ENCODE measurements at places on chromosomes 2 and 18. TPM values are rescaled to one million over a fixed set of nuclear protein-coding genes. Genes with fewer than 3 reads are reported as not detected.

Gene RNF103
- total RNA-seq: 12.6 TPM

DNA sequence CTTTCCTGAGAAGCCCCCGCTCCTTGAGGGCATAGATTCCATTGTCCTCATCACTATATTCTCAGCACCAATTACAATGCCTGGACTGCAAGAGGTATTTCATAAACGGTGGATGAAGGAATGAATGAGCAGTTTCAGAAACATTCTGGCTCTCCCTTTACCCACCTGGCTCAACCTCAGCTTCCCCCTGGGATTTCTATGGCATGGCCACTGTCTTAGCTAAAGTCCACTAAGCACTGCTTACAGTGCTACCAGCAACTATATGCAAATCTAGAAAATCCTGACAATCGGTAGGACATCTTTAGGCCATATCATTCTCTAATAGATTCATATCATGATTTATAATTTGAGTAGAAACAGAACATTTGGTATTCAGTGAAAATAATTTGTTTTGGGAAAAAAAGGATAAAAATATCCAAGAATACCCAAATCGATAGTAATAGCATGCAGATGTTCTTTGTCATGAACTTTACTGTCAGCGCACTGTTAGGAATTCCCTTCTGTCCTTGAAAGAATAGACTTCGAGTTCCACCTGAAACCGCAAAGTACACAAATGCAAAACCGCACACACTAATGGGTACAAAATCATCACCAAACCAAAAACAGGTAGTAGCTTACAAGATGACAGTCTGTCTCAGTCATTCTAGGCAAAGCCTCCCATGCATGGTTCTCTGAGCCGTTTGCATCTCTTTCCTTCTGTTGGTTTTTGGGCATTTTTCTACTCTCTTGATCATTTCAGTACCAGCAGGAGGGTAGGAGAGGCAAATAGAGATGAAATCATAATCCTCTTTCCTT, 303.6 kb upstream of the ID2 start:
- H3K36me3 ChIP-seq: no peaks in the 10 kb centered on the region
- H3K4me1 ChIP-seq: peaks cover 30% of the 10 kb centered on the region
- no peak overlapping the region for H3K27ac ChIP-seq
- H3K27me3 ChIP-seq: peaks cover 16% of the 10 kb centered on the region

Gene GPR45
- not detected for total RNA-seq

- no peak overlapping the region for H3K27ac ChIP-seq
- no peak for DNase-seq
- H3K36me3 ChIP-seq: peaks cover 36% of the 10 kb centered on the region
- no peak overlapping the region for H3K4me3 ChIP-seq
These were observed 30.2 kb downstream of the KLHL14 start for GRCh38 chr18:32742579-32742978.

Gene MGAT4A
- 97.6 TPM for total RNA-seq

DNA sequence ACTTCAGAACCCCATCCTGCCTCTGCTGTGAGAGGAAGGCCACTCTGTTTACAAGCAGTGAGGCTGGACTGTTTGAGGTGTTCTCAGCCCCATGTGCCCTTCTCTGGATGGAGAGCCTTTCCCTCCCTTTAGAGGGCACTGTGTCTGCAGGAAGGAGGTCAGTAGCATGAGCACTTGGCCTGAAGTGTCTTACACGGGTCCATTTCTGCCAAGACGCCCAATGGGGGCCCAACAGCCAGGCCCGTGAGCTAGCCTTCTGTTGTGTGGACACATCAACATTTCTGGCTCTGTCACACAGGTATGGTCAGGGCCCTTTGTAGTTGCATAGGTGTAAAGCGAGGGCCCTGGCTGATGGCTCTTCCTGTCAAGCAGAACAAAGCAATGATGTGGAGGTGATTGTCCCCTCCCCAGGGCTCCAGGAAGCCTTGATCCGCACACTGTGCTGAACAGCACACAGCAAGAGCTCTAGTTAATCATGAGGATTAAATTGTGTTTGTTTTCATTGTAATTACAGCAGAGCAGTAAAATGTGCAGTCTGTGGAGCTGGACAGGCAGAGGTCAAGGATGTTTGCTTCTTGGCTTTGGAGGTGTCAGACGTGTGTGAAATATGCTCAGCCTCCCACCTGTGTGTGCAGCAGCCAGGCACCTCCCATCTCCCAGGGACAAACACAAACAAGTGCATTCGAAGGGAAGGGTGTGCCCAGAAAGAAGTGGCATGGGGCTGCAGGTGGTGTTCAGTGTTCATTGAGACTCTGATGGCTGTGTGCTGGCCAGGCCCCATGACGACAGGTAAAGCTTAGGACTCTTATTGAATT, 132.1 kb downstream of the SH3RF3 start:
- no peaks in the 10 kb centered on the region for H3K27me3 ChIP-seq
- no peak overlapping the region for H3K27ac ChIP-seq
- no peak overlapping the region for H3K4me3 ChIP-seq
- H3K36me3 ChIP-seq: no peaks in the 10 kb centered on the region
- peak; percentile 23 for DNase-seq

DNA sequence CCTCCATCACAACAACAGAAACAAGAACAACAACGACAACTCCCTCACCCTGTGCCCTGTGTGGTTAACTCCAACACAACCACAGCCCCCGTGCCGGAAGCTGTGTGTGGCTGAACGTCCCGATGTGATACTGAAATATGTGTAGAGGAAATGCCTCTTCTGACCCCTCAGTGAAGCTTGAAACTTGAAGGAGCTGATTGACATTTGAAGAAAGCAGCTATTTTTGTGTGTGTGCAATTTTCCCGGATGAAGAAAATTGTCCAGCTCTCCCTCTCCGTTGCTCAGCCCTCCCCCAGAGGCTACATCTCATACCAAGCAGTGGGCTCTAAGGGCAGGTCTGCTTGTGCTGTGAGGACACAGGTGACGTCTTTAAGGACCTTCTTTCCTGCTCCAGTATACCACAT, 173.8 kb downstream of the ICOS start:
- DNase-seq: no peak
- H3K4me3 ChIP-seq: no peak overlapping the region
- H3K36me3 ChIP-seq: no peaks in the 10 kb centered on the region
- H3K27me3 ChIP-seq: no peaks in the 10 kb centered on the region
- H3K4me1 ChIP-seq: 0 out of 2 replicates have a peak, but pooled peaks cover 7% of the 10 kb centered on the region

Gene DLGAP1
- not detected for total RNA-seq

Gene PLEK
- total RNA-seq: not detected

DNA sequence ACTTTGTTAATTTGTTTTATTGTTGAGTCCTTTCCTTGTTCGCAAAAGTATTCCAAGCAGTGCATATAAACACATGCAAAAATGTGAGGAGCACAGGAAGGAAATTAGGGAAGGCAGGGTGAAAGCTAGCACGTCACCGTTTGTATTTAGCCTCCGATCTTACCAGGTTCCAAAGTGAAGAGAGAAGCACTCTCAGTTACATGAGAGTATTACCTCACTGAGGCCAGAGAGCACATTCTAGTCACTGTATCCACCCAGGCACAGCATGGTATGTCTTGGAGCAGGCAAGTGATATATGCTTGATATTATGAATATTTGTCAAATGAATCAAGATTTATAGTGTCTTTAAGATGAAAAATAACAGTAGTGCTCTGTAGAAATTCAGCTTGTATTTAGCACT, 6.5 kb upstream of the TMEM182 start:
- H3K27me3 ChIP-seq: no peaks in the 10 kb centered on the region
- no peaks in the 10 kb centered on the region for H3K36me3 ChIP-seq
- no peaks in the 10 kb centered on the region for H3K4me1 ChIP-seq
- H3K4me3 ChIP-seq: no peak overlapping the region

DNA sequence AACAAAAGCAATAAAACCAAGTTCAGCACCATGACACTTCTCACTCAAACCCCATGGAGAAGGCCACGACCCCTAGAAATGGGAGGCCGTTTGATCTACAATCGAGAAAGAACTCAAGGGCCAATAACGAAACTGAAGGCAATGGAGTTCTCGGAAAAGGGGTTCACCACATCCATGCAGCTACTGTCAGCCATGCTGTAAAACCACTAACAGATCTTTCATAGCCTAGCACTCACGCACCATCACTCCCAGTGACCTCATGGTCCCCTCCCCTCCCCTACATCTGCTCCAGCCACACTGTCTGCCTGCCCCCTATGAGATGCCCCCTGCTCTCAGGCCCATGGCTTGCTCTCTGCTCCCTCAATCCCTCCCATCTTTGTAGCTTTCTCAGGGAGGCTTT, 135.3 kb downstream of the TMEM163 start:
- no peak overlapping the region for H3K4me3 ChIP-seq
- no peak for DNase-seq
- no peak overlapping the region for H3K27ac ChIP-seq
- H3K36me3 ChIP-seq: no peaks in the 10 kb centered on the region

DNA sequence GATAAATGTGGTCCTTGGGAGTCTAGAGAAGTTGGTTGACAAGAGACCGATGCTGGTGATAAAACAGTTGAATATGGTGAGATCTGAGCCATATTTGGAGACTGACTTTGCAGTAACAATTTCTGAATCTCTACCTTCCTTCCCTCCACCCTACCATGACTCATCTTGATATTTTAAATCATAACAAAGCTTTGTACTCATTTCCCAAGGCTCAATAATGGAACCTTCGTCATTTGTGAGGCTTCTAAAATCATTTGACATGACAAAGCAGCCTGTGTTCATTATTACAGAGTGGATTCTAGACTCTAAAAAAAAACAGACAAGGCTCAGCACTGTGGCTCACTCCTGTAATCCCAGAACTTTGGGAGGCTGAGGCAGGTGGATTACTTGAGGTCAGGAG, 38.5 kb upstream of the PDCL3 start:
- H3K4me1 ChIP-seq: no peaks in the 10 kb centered on the region
- H3K27ac ChIP-seq: no peak overlapping the region
- H3K4me3 ChIP-seq: no peak overlapping the region

DNA sequence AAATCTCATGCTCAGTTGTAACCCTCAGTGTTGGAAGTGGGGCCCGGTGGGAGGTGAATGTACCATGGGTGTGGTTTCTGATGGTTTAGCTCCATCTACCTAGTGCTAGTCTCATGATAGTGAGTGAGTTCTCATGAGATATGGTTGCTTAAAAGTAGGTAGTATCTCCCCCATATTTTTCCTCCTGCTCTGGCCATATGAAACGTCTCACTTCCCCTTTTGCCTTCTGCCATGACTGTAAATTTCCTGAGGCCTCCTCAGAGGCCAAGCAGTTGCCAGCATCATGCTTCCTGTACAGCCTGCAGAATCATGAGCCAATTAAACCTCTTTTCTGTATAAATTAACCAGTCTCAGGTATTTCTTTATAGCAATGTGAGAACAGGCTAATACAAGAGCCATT, 62.8 kb upstream of the RNF152 start:
- no peaks in the 10 kb centered on the region for H3K4me1 ChIP-seq
- no peaks in the 10 kb centered on the region for H3K36me3 ChIP-seq
- no peak overlapping the region for H3K27ac ChIP-seq
- H3K4me3 ChIP-seq: no peak overlapping the region
- peaks cover 11% of the 10 kb centered on the region for H3K27me3 ChIP-seq

GRCh38 chr2:3024401-3024935, 353.1 kb downstream of the EIPR1 start:
- peaks cover 37% of the 10 kb centered on the region for H3K27me3 ChIP-seq
- no peaks in the 10 kb centered on the region for H3K4me1 ChIP-seq
- H3K4me3 ChIP-seq: no peak overlapping the region
- H3K27ac ChIP-seq: no peak overlapping the region

DNA sequence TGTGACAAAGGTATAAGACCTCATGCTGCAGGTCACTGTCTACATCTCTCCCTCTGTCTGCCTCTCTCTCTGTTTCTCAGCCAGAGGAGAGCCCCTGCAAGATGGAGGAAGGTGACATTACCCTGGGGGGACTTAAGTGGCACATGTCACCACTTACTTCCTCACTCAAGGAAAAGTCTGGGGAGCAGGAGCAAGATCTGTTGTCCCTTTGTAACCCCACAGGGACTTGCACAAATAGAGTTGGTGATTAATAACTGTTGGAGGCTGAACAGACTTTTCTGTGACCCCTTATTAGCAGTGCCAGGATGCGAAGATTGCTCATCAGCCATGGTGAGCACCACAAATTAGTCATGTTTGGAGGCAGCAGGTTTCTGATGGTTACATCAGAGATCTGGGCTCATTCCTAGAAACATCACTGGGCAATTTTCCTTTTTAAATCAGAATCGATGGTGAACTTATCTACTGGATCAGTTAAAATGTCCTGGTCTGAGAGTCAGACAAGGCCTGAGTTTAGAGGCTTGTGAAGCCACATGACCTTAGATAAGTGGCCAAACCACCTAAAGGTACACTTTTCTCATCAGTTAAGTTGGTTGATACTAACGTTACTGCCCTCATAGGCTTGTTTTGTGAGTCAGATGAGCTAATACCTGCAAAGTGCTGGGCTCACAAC, 81.2 kb upstream of the LTBP1 start:
- no peak for DNase-seq
- H3K27me3 ChIP-seq: 0 out of 3 replicates have a peak, but pooled peaks cover 3% of the 10 kb centered on the region
- H3K27ac ChIP-seq: no peak overlapping the region
- H3K4me3 ChIP-seq: no peak overlapping the region
- no peaks in the 10 kb centered on the region for H3K36me3 ChIP-seq

Gene NEB
- 0.24 TPM for total RNA-seq

Gene DGUOK
- 130 TPM for total RNA-seq

GRCh38 chr2:149027590-149028250, 10.8 kb upstream of the LYPD6B start:
- H3K36me3 ChIP-seq: no peaks in the 10 kb centered on the region
- H3K27me3 ChIP-seq: peaks cover 13% of the 10 kb centered on the region
- DNase-seq: no peak
- no peak overlapping the region for H3K27ac ChIP-seq

DNA sequence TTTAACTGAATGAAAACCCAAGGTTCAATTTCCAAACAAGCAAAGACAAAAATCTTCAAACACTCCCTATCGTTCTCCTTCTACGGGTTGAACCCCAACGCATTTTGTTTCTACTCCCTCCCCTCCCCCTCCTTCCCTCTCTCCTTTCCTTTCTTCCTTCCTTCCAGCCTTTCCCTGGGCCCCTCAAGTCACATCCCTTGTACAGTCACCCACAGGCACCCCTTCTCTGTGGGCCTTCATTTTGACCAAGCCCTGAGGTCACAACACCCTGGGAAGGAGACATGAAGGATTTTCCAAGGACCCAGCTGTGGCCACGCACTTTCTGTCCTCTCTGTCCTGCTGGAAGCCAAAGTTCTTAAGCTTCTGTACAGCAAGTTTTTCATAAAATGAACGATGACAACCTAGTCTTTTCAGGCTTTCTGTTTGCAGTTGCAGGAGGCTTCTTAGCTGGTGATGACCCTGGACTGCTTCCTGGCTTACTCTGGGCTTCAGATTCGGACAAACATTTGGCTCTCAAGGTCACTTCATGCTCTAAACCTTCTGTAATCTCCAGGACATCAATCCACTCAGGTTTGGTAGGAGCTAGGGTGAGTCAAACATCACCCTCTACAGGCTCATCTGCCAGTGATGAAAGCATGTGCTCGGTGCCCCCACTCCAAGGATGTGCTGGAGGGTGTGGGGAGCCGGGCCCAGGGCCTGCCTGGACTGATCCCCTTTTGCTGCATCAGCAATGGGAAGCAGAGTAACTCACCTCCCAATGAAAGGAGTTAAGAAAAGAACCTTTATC, 25.5 kb downstream of the TMEM247 start:
- H3K4me1 ChIP-seq: peaks cover 19% of the 10 kb centered on the region
- no peak for DNase-seq
- H3K27me3 ChIP-seq: peaks cover 2% of the 10 kb centered on the region
- no peak overlapping the region for H3K4me3 ChIP-seq
- no peaks in the 10 kb centered on the region for H3K36me3 ChIP-seq
- H3K27ac ChIP-seq: no peak overlapping the region

Measured in HepG2 (cell line).